Esophagus squamous epithelium (tissue), 5 donors: ENCODE measurements at places on chromosomes 1 and 21.

DNA sequence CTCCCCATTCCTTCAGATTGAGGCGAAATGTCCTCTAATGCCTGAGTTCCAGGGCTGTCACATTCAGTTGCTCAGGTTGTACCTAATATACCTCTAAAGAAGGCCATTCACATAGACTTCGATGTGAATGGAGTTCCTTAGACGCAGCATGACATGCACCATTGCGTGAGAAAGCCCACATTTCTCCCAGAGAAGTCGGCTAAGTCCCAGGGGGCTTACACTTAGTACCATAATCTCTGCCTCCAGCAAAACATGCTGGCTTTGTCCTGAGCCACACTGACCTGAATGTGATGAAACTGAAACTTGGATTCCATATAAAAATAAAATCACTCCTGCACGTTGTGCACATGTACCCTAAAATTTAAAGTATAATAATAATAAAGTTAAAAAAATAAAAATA is 23.2 kb upstream of the SLC2A1 start:
- H3K27ac ChIP-seq, result no peak overlapping the region
- no peak overlapping the region for H3K4me3 ChIP-seq

- H3K4me3 ChIP-seq, result no peak overlapping the region
- no peak for DNase-seq
- no peaks in the 10 kb centered on the region for H3K4me1 ChIP-seq
These were observed 323.3 kb upstream of the LYPLAL1 start for GRCh38 chr1:218850367-218850766.

GRCh38 chr1:58434181-58434580 is 112.3 kb downstream of the OMA1 start:
- no peak for DNase-seq
- H3K36me3 ChIP-seq, result no peaks in the 10 kb centered on the region
- H3K27me3 ChIP-seq, result no peaks in the 10 kb centered on the region
- no peaks in the 10 kb centered on the region for H3K4me1 ChIP-seq
- no peak overlapping the region for H3K4me3 ChIP-seq

DNA sequence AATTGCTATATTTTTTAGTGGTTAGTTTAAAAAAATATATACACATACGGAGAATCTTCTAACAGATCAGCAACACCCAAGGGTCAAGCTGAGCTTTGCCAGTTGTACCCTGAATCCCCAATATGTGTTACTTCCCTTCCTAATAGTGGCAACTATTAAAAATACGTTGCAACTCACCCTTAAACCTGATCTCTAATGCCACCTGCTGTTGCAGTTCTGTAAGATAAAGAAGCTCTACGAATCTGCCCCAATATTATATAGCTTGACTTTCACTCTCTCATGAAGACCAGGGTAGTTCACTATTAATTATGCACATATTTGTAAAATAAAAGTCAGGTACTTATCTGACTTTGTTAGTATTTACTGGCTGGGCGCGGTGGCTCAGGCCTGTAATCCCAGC is 58.4 kb downstream of the ASH1L start:
- peaks cover 51% of the 10 kb centered on the region for H3K4me1 ChIP-seq
- no peaks in the 10 kb centered on the region for H3K27me3 ChIP-seq
- no peaks in the 10 kb centered on the region for H3K36me3 ChIP-seq

GRCh38 chr21:35995522-35996088 is 64.7 kb downstream of the SETD4 start:
- H3K27me3 ChIP-seq, result no peaks in the 10 kb centered on the region
- no peak overlapping the region for H3K27ac ChIP-seq
- no peak overlapping the region for H3K4me3 ChIP-seq
- H3K4me1 ChIP-seq, result no peaks in the 10 kb centered on the region

GRCh38 chr1:247286134-247286670 is 30.3 kb downstream of the VN1R5 start:
- H3K27me3 ChIP-seq, result no peaks in the 10 kb centered on the region
- no peak for DNase-seq

GRCh38 chr21:46180079-46180722 is 4.1 kb downstream of the SPATC1L start:
- no peaks in the 10 kb centered on the region for H3K36me3 ChIP-seq
- H3K27ac ChIP-seq, result no peak overlapping the region
- no peaks in the 10 kb centered on the region for H3K4me1 ChIP-seq
- H3K4me3 ChIP-seq, result no peak overlapping the region
- DNase-seq, result no peak

- no peak for DNase-seq
- no peaks in the 10 kb centered on the region for H3K4me1 ChIP-seq
- no peak overlapping the region for H3K4me3 ChIP-seq
- H3K27ac ChIP-seq, result no peak overlapping the region
These were observed 729.0 kb upstream of the BRINP3 start for GRCh38 chr1:191206513-191207207.

DNA sequence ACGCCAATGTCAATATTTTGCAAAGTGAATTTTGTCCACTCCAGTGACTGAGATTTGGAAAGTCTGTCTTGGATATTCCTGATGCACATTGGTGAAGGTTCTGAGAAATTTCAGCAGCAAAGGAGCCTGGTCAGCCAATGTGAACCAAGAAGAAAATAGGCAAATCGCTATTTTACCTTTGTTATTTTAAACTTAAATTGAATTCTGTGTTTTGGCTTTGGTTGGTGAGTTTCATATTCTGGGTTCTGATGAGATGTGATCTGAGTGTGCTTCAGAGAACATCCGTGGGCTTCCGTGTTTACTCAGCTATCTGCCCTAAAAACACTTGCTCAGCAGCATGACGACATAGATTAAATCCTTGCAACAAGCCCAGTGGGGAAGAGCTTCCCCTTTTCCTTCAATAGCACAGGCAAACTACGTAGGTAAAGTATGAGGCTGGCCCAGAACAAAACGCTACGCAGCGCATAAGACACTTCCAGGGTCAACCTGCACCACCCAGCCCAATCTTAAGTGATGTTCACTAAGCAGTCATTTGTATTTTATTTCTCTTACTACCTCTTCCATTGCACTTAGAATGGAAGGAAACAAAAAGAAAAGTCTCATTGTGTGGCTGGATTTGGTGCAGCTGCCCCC is 176.4 kb upstream of the KAZN start:
- H3K27ac ChIP-seq, result no peak overlapping the region
- H3K36me3 ChIP-seq, result no peaks in the 10 kb centered on the region
- H3K4me3 ChIP-seq, result no peak overlapping the region
- H3K27me3 ChIP-seq, result no peaks in the 10 kb centered on the region

DNA sequence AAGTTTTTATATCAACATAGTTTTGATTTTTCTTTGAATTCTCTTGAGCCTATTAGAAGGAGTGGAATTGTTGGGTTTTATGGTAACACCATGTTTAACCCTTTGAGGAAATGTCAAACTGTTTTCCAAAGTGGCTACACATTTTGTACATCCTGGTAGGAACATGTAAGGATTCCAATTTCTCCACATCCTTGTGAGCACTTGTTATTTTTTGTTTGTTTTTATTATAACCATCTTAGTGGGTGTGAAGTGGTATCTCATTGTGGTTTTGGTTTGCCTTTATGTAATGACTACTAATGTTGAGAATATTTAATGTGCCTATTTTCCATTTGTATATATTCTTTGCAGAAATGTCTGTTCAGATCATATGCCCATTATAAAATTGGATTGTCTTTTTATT is 120.5 kb downstream of the FGGY start:
- H3K27me3 ChIP-seq, result no peaks in the 10 kb centered on the region
- H3K27ac ChIP-seq, result no peak overlapping the region
- no peaks in the 10 kb centered on the region for H3K36me3 ChIP-seq
- DNase-seq, result no peak
- H3K4me1 ChIP-seq, result no peaks in the 10 kb centered on the region

GRCh38 chr1:188372821-188373220 is 1544.1 kb downstream of the PLA2G4A start:
- no peak overlapping the region for H3K27ac ChIP-seq
- no peak for DNase-seq
- no peaks in the 10 kb centered on the region for H3K27me3 ChIP-seq
- H3K4me1 ChIP-seq, result no peaks in the 10 kb centered on the region
- no peak overlapping the region for H3K4me3 ChIP-seq
- no peaks in the 10 kb centered on the region for H3K36me3 ChIP-seq

GRCh38 chr21:34702341-34703170 is 33.8 kb downstream of the CLIC6 start:
- H3K36me3 ChIP-seq, result no peaks in the 10 kb centered on the region
- H3K27ac ChIP-seq, result peak overlapping the region; percentile 48
- no peak for DNase-seq
- no peak overlapping the region for H3K4me3 ChIP-seq

DNA sequence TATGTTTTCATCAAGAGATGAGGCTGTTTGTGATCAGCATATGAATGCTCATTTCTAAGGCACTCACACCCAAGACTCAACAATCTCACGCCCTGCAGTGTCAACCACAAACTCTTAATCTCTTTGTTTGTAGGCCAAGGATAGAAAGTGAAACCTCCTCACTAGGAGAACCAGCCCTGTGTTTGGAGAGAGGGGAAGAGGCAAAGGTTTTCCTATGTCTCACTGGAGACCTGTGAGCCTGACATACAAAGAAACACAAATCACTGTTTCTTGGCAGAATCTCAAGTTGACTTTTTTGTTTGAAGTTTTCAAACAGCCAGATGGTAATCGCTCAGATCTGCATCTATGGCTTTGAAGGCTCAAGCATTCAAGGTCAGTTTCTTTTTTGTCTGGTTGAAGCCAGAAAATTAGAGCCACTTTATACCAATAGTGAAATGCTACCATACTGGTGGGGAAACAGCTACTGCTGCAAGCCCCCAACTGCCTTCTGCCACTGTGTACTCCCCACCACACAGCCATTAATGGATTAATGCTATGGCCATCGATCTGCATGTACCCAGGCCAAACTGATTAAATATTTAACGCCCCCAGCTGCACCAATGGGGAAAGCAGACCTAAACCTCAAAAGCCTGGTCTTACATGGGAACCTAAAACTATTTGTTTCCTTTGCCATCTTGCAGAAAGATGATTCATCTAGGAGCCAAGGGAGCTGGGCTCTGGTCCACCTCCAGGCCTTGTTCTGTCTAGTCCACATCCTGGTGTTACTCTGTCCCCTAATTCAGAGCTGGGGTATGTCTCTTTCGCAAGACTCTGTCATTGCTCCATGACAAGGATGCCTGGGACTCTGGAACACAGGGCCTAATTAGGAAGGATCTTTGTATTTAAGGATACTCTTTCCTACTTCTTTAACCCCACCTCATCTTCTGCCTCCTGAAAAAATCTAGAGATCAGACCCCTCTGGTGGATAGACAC is 16.3 kb downstream of the PDZK1 start:
- H3K27ac ChIP-seq, result peak overlapping the region; percentile 34
- peaks cover 20% of the 10 kb centered on the region for H3K4me1 ChIP-seq
- no peak overlapping the region for H3K4me3 ChIP-seq
- H3K27me3 ChIP-seq, result no peaks in the 10 kb centered on the region

DNA sequence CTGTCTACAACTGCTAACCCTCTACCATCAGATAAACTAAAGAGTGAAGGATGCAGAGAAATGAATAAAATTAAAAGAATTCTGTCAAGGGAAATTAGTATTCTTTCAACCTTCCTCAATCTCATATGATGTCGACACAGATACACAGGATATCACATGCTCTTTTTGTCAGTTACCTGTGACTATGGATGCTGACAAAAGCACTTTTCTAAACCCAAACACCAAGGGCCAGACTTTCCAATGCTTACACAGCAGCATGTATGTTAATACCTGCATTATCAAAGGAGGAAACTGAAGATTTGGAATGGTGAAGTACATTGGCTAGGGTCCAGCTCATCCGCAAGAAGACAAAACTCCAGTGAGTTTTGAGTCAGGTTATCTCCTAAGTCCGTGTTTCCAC is 294.0 kb downstream of the SMYD3 start:
- DNase-seq, result no peak
- no peaks in the 10 kb centered on the region for H3K4me1 ChIP-seq
- H3K36me3 ChIP-seq, result no peaks in the 10 kb centered on the region
- no peaks in the 10 kb centered on the region for H3K27me3 ChIP-seq
- no peak overlapping the region for H3K4me3 ChIP-seq

DNA sequence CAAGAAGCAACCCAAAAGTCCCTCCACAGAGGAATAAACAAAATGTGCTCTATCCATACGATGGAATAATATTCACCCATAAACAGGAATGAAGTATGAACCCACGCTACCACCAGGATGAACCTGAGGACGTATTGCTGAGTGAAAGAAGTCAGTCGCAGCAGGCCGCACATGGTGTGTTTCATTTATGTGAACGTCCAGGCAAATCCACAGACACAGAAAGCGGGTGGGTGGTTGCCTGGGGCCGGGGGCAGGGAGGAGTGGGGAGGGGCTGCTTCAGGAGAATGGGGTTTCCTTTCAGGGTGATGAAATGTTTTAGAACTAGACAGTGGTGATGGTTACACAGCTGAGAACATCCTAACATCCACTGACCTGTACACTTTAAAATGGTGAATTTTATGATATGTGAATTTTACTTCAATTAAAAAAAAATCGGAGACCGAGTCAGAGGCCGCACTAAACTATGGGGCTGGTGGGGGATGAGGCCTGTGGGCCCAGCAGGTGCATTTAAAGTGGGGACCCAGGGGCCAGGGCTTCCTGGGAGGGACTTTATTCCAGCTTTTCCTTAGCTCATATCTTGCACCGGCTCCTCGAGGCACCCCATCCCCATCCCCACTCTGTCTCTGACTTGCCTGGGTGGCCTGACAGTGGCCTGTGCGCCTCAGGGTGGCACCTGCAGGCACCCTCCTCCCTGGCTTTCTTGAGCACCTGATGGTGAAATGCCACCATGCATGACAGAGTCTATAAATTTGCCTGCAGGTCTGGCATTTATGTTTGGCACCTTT is 392.6 kb upstream of the VAMP3 start:
- no peak for DNase-seq
- H3K4me3 ChIP-seq, result no peak overlapping the region
- H3K27me3 ChIP-seq, result no peaks in the 10 kb centered on the region
- peaks cover 16% of the 10 kb centered on the region for H3K4me1 ChIP-seq
- no peak overlapping the region for H3K27ac ChIP-seq

GRCh38 chr1:167418391-167418790 is 99.9 kb downstream of the CD247 start:
- no peak overlapping the region for H3K4me3 ChIP-seq
- H3K4me1 ChIP-seq, result no peaks in the 10 kb centered on the region
- H3K36me3 ChIP-seq, result no peaks in the 10 kb centered on the region
- no peaks in the 10 kb centered on the region for H3K27me3 ChIP-seq
- no peak overlapping the region for H3K27ac ChIP-seq
- DNase-seq, result no peak

DNA sequence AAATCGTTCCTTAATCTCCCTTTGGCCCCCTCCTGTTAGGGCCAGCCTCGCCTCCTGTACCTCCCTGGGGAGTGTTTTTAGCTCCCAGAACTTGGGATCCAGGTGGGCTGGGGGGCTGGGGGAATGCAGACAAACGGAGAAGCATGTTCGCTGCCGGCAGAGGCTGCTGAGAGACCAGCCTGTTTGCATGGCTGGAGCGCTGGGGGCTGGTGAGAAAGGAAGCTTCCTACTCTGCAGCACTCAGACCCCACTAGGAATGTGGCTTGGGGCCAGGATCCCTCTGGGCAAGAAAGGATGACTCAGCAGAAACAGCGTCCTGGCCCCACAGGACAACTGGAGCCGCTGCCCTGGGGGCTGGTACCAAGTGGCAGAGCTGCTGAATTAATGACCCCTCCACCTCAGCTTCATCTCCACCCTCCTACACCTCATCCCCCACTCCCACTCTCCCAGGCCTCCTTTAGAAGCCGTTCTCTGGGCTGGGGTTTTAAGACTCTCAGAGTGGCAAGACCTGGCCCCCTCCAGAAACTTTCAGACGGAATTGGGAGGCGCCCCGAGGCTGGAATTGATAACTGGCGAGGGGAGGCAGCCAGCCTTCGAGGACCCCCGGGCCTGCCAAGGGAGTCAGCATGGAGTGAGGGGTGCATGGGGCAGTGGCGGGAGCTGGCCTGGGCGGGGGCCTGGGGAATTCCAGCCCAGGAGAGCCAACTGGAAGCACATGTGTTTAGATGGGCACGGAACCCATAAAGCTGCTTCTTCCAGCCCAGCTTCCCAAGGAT is 28.5 kb upstream of the EPS8L3 start:
- H3K27ac ChIP-seq, result peak overlapping the region; percentile 54
- no peak overlapping the region for H3K4me3 ChIP-seq
- no peaks in the 10 kb centered on the region for H3K36me3 ChIP-seq
- peaks cover 55% of the 10 kb centered on the region for H3K4me1 ChIP-seq
